Activated effector memory CD4-positive, alpha-beta T cell treated with anti-CD3 and anti-CD28 coated beads, Interleukin-2, amount 50 U/mL, for 16 hours (primary cell): ENCODE measurements at places on chromosomes 2 and 18.

GRCh38 chr18:67717800-67718199 is 201.3 kb upstream of the DSEL start:
- no peak for DNase-seq

GRCh38 chr2:33426666-33427231 is 49.7 kb upstream of the RASGRP3 start:
- DNase-seq, result no peak

GRCh38 chr18:61797696-61798590 is 94.9 kb downstream of the RNF152 start:
- no peak for DNase-seq

DNA sequence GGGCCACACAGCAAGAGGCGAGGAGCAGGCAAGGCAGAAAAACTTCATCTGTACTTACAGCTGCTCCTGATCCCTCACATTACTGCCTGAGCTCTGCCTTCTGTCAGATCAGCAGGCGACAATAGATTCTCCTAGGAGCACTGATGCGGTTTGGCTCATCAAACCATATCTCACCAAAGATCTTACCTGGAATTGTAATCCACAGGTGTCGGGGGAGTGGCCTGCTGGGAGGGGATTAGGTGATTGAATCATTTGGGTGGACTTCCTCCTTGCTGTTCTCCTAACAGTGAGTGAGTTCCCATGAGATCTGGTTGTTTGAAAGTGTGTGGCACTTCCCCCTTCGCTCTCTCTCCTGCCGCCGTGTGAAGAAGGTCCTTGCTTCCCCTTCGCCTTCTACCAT is 647.3 kb downstream of the SOCS6 start:
- DNase-seq, result no peak

- DNase-seq, result peak; percentile 44
These were observed 93.9 kb downstream of the SH3RF3 start for GRCh38 chr2:109222825-109223471.

GRCh38 chr2:144091622-144092021 is 428.3 kb downstream of the ZEB2 start:
- DNase-seq, result no peak

DNA sequence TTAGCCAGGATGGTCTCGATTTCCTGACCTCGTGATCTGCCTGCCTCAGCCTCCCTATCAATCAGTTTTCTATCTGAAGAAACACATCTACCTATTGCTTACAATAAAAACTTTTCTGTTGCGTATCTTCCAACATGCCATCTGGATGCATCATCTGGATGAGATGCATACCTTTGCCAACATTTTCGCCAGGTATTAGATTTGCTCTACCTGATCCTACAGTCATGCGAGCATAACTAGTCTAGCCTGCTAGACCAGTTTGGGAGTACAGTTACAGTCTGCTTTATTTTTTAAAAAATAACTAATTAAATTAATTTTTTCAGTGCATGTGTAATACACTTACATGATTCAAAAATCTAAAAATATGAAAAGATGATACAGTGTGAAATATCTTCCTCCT is 334.0 kb upstream of the MEX3C start:
- no peak for DNase-seq

DNA sequence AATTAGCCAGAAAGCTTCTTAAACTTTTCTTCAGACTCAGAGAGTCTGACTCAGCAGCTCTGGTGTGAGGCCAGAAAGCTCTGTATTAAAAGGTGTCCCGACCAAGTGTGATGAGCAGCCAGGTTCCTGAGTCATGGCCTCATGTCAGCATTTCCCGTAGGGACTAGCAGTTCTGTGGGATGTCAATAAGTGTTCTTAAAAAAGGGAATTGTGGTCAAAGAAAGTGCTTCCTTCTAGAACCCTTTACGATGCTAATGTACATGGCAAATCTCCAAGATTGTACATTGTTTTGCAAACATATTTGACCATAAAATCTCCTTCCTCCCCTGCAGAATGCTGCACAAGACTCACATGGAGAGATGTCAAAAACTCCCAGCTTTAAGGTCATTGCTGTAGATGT is 80.1 kb downstream of the PLA2R1 start:
- DNase-seq, result no peak

DNA sequence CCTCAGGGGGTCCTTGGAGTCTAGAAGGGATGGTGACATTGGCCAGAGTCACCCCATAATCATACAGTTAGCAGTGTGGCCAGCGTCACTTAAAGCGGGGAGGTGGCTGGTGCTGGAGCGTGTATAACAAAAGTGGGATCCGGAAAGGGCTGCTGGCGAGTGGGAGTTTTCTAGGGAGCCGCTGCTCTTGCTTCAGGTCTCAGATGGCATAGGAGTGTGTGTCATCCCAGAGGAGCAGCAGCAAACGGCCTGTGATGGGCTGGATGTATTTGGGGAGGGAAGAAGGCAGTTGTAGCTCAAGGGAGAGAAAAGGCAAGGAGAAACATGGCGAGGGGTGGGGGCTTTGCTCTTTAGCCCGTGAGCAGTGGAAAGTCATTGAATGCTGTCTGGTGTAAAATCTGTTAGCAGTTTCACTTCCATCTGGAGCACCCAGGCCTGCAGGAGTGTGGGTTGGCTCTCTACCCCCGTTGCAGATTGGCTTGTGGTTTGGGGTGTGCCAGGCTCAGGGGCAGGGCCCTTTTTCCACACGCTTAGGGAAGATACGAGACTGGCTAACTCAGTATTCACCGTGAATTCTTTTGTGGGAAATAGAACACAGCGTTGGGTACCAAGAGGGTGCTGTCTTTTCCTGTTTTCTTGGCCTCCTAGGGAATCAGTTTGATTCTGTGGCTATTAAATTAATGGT is 120.5 kb downstream of the AGAP1 start:
- no peak for DNase-seq

DNA sequence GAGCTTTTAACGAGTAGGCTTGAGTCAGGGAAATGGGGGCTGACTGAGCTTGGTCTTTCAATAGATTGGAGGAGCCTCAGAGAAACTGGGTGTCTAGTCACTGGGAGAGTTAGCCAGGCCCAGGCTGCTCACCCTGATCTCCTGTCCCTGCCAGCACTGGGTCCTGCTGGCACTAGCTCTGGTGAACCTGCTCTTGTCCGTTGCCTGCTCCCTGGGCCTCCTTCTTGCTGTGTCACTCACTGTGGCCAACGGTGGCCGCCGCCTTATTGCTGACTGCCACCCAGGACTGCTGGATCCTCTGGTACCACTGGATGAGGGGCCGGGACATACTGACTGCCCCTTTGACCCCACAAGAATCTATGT is 720 bp downstream of the KRTCAP3 start:
- peak; percentile 46 for DNase-seq

DNA sequence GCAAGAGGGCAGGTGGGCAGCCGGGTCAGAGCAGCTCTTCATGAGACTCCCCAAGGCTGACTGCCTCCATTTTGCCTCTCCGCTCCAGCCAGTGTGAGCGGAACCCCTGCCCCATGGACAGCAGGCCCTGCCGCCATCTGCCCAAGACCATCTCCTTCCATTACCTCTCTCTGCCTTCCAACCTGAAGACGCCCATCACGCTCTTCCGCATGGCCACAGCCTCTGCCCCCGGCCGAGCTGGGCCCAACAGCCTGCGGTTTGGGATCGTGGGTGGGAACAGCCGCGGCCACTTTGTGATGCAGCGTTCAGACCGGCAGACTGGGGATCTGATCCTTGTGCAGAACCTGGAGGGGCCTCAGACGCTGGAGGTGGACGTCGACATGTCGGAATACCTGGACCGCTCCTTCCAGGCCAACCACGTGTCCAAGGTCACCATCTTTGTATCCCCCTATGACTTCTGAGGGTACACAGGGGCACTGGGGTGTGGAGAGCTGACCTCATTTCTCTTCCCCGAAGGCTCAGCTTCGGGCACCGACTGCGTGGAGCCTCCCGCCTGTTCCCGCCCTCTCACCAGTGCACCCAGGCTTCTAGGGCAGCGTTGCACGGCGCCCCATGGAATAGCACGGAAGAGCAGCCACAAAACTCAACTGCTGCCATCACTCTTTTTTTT is 49.0 kb downstream of the FBLN7 start:
- no peak for DNase-seq

- DNase-seq, result peak; percentile 72
These were observed 55.9 kb downstream of the UNC50 start for GRCh38 chr2:98664323-98664722.
